ENCODE measurements at places on chromosomes 3 and 15. TPM values are rescaled to one million over a fixed set of nuclear protein-coding genes. Genes with fewer than 3 reads are reported as not detected.

The SAMD7 gene
- total RNA-seq = 0.96 TPM

The ETV5 gene
- total RNA-seq = 1.1 TPM

The GOLGA8T gene
- total RNA-seq = not detected

The TNFSF10 gene
- total RNA-seq = 6.8 TPM

The IL5RA gene
- not detected for total RNA-seq

- DNase-seq = no peak
These were observed 7.8 kb downstream of the GP9 start for GRCh38 chr3:129068291-129068886.

GRCh38 chr3:155651489-155652218 lies 93.2 kb downstream of the PLCH1 start:
- no peak for DNase-seq

DNA sequence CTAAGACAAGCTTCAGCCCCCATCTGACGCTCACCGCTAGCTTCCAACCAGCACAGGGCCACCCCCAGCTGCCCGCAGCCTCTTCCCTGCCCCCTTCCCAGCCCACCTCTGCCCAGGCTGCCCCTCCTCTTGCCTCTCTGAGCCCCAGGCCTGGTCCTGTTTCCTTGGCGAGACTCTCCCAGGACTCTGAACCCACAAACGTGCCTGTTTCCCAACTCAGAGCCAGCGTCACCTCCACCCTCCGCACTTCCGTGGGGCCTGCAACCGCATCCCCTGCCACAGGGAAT lies 35.0 kb downstream of the ZXDC start:
- no peak for DNase-seq

GRCh38 chr3:64150623-64151207 lies 74.6 kb downstream of the PRICKLE2 start:
- no peak for DNase-seq

DNA sequence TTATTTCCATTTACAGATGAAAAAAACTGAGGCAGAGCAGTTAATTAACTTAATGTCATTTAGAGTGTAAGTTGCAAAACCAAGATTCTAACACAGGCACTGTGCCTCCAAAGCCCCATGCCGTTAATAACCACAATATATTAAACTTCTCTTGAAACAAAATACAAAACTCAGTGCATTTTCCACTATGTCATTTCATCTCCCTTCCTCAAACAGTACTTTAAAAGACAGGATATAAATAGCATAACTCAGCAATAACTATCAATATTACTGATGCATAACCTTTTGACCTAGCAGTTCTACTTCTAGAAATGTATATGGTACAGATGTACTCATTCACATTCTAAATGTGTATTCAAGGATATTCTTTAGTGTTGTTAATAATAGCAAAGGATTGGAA lies 5.1 kb upstream of the TASOR start:
- no peak for DNase-seq

DNA sequence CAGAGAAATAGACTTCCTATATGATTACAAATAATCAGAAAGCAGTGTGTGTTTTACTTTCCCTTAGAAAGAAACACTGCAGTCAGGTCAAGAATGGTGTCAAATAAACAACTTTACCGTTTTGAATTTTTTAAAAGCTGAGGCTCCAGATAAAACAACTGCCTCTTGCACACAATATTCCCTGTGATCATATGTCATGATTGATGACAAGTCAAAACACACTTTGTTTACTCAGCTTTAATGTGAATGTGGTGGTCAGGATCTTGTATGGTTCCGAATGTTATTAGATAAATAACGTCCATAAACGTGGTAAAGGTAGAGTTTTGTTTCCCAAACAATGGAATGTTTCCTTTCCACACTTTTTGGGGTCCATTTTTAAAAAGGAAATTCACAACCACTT lies 428.4 kb upstream of the MDFIC2 start:
- DNase-seq = no peak

GRCh38 chr3:16134173-16134928 lies 40.1 kb upstream of the GALNT15 start:
- DNase-seq = no peak

Measured in OCI-LY7 (cell line).